ENCODE measurements at places on chromosomes 5 and 9.

DNA sequence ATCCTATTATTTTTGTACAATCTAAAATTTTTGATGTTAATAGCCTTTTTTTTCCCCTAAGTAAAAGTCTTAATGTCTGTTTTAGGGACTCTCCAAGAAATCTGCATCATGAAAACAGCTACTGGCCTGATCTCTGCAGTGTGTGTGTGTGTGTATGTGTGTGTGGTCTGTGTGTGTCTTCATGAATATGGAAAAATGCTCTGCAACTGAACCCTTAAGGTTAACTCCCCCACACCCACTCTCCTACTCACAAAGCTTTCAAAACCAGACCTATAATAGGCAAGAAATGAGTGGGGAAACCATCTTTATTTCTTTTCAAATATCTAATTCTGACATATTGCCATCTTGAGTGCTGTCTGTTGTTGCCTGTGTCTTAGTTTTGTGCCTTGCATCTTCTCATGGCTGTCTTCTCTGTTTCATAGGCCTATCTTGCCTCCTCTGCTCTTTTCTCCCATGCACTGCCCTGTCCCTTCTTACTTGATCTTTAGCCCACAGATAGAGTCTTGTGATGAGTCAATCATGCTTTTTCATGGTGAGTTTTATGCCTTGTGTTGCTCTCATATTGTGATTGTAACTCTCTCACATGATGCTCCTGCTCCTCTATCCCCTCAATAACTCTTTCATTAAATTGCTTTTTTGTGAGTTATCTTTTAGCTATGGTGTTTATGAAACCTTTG lies 68.3 kb downstream of the CHSY3 start:
- no peak for DNase-seq

DNA sequence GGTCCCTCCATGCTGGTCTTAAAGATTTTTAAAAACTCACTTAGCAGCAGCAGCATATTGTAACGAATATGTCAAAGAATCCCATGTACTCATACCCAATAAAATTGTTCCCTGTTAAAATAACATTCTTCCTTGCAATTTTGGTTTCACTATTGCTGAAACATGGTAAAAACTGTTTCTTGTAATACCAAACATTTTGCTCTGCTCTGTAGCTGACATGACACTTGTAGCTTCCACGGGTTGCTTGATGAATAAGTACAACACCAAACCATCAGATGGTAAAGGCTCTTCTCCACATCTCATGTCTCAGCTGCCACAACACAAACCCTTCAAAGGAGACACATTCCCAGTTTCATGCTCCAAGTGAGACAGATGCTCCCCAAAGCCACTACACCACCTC lies 180.7 kb upstream of the PTGER4 start:
- DNase-seq, result no peak

GRCh38 chr5:125152461-125153189 lies 406.2 kb upstream of the ZNF608 start:
- DNase-seq, result no peak

GRCh38 chr5:5650242-5650641 lies 227.8 kb downstream of the ICE1 start:
- DNase-seq, result no peak

Data from stromal cell of bone marrow (primary cell).